ENCODE measurements at places on chromosomes 12 and 14.
A peak's percentile ranks its signal among the peaks of the same experiment; 100 is the strongest.

DNA sequence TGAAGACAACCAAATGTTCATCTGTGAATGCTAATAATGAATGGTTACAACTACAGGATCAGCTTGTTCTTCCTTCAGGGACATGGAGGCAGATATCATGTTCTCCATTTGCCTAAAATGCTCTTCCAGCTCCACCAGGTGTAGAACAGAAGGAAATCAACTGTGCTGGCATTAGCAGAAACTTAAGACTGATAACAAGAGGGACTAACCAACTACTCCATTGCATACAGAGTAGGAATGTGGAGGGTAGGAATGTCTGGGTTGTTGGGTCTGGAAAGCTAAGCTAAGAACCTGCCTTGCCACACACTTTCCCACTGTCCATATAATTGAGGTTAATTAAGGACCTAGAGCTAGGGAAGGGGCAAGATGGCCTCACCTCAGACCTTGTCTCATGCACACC, 11.4 kb upstream of the KRT2 start:
- DNase-seq: no peak

DNA sequence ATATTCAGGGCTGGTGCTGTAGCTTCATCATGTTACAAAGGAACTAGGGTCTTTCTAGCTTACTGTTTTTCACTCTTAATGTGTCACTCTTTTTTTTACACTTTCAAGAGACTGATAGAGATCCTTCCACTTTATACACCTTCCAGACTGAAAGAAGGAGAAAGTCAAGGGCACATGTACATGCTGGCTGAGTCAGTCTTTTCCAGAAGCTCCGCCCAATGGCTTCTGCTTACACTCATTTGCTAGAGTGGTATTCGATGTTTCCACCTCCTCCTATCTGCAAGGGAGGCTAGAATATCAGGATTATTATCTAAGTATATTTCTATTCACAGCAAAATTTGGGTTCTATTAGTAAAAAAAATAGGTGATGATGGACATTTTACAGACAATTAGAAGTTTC, 325.8 kb upstream of the OR4E1 start:
- DNase-seq: no peak

DNA sequence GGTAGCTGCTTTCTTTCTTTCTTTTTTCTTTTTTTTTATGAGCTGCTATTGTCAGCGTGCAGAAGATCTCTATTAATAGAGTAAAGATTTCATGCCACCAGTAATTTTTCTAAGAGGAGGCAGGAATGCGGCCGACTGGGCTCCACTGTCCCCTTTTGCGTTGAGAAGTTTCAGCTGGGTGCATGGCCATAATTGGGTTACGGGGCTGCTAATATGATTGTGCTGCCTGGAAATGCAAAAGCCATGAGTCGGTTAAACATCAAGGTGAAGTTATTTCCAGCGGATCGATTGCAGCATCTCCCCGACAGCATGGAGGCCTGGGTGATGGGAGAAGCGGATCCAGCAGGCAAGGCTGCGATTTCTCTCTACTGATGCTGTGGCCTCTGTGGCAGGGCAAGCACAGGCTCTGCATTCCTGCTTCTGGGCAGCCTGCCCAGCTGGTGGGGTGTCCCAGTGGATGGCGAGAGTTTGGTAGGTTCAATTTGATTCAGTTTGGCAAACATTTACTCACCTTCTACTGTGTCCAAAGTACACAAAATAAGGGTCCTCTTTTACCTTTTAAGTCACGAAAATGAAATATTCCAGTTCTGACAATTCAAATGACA, 54.4 kb upstream of the PRMT8 start:
- DNase-seq: no peak

GRCh38 chr12:52207895-52208294, 16.1 kb upstream of the KRT80 start:
- DNase-seq: no peak

DNA sequence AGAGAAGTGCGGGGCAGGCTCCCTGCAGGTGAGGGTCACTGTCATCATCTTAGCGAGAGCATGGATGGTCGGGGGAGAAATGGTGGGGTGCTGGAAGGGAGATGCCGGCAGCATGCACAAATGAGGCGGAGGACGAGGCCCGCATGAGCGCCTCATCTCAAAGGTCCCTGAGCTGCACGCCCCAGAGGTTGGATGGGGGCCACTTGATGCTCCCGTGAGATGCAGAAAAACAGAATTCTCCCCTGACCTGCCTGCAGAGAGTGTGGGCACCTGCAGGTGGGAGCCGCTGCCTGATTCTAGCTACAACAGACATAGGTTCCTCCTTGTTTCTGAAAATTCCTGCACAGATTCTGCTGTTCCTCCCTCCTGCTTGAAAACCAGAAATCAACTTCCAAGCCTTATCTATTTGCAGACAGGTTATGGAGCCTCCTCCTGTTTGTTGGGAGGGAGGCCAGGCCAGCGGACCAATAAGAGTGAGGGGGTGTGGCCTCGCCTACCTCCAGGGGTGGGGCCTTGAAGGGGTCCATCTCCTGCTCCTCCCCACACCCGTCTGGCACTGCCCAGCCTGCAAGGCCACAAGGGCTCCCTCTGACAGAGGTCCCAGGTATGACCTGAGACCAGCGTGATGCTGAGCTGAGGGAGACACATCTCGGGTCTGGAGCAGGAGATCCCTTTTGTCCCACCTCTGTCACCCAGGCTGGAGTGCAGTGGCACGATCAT, 67.2 kb downstream of the KDM2B start:
- no peak for DNase-seq

- DNase-seq: no peak
These were observed 1002.8 kb downstream of the TRHDE start for GRCh38 chr12:73274976-73275375.

GRCh38 chr14:37263656-37264236, 66.0 kb downstream of the MIPOL1 start:
- no peak for DNase-seq

DNA sequence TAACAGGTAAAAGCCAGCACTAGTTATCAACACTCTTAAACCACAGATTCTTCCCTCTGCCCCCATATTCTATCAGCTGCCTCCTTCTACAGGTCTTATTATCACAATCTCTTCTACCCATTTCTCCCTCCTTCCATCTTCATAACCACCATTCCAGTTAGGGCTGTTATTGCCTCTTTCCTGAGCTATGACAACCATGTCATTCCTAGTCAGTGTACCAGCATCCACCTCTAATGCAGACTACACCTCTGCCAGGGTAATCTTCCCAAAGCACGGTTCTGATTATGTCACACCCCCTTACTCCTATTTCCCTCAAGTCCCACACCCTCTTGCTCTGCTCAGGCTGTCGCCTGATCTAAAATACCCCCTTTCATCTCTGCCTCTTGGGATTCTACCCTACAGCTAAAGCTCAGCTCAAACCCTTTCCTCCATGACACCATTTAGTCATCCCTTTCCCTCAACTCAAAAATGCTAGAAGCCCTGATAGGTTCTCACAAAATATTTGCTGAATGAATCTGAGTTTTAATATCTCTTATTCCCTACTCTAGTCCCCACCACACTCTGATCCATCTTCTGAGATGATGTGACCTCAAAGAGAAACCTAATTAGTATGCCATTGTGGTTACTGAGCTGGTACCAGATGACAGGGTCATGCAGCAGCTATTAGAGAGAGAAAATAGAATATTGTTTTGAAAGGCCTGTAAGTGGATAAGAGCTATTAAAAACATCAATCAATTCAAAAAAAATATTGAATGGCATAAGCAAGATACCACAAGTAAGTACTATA, 11.7 kb downstream of the RACGAP1 start:
- DNase-seq: peak; percentile 7

DNA sequence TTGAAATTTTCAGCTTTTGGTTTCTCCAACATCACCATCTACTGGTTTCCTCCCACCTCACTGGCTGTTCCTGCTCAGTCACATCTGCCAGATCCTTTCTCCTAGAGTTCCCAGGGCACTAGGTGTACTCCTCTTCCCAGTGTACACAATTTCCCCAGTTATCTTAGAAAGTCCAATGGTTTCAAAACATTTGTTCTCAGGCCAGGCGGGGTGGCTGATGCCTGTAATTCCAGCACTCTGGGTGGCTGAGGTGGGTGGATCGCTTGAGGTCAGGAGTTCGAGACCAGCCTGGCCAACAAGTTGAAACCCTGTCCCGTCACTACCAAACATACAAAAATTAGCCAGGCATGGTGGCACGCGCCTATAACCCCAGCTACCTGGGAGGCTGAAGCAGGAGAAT, 60.7 kb downstream of the SPPL3 start:
- DNase-seq: no peak

DNA sequence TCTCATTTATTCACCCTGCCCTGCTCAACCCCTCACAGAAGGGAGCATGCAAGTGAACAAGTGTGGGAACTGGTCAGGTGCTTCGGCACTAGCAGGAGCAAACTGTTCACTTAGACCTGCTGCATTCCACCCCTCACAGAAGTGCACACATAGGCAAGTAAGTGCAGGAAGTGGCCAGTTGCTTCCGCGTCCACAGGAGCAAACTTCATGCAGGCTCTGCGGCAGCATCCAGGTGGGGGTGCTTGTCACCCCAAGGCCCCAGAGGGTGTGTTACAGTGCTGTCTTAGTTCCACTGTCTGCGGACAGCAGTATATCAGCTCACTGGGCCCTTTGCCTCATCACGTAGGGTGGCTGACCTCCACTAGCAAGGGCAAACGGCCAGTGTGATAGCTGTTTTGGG, 167.3 kb upstream of the AVPR1A start:
- DNase-seq: no peak

GRCh38 chr14:59306775-59307174, 118.3 kb downstream of the DAAM1 start:
- no peak for DNase-seq

DNA sequence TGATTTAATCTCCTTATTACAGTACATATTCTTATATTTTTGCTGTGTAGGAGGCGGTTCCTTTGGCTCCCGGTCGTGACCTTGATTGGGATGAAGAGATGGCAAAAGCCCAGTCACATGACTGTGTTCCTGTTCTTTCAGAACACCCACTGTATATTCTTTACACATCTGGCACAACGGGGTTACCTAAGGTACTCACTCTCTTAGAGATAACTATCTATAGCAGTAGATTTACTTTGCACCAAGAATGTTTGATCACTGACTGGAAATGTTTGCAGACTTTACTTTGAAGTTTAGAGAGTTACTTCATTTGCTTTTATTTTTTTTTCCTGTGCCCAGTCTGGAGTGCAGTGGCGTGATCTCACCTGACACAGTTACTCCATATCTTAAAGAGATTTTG, 65.2 kb downstream of the ACSS3 start:
- DNase-seq: no peak
